Effector memory CD4-positive, alpha-beta T cell (primary cell): ENCODE measurements at places on chromosomes 5 and 9.

DNA sequence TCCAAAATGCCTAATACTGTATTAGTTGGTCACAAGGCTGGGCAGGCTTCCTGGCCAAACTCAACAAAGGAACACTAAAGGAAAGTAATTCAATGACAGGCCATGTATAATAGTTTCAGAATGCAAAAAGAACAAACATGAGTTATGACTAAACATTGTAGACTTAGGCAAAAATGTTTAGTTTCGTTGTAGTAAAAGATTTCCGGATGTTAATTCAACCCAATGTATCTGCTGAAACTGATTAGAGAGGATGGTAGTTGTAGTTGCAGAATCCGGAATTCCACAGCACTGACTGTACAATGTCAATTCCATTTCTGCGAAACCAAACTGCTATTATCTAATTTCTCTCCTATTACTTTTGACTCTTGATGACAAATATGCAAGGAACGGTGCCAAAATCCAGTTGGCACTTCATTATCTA is 117.9 kb upstream of the FST start:
- DNase-seq = no peak

DNA sequence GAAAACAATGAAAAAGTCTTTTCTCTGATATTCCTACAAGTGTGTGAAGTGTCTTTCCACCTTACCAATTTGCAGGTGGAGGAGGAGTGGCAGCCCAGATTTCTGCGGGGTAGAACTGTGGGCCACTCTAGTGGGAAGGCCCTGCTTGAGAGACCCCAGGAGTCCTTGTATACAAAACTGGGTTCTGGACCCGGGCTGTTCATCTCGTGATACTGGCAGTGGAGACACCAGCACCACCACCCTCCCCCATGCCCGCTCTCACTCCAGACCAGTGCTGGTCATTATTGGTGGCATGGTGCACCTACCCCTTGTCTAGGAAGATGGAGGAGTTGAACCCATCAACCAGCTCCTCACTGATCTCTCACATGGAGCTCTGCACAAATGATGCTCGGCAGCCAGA is 16.2 kb upstream of the TDRD7 start:
- DNase-seq = no peak

DNA sequence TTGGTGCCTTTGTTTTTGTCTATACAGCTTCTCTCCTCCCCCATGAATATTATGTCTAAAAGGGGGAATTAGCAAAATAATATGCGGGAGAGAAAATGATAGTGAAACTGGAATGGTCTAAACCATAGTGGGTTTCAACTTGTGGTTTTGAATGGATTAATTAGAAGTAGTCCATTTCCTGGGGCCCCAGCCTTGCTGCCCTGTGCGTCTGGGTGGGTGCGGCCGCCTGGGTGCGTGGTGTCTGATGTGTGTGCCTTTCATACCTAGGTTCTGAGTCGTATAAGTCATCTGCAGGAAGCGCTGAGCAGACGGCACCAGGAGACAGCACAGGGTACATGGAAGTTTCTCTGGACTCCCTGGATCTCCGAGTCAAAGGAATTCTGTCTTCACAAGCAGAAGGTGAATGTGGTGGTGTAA is 120.0 kb upstream of the CACNA1B start:
- no peak for DNase-seq

- DNase-seq = peak; percentile 72
Observed at GRCh38 chr9:89422151-89422975, 75.5 kb downstream of the SEMA4D start.

- no peak for DNase-seq
Observed at GRCh38 chr9:77507212-77507961, 140.7 kb downstream of the GNA14 start.

GRCh38 chr9:86983249-86983619 is 35.9 kb upstream of the GAS1 start:
- no peak for DNase-seq

DNA sequence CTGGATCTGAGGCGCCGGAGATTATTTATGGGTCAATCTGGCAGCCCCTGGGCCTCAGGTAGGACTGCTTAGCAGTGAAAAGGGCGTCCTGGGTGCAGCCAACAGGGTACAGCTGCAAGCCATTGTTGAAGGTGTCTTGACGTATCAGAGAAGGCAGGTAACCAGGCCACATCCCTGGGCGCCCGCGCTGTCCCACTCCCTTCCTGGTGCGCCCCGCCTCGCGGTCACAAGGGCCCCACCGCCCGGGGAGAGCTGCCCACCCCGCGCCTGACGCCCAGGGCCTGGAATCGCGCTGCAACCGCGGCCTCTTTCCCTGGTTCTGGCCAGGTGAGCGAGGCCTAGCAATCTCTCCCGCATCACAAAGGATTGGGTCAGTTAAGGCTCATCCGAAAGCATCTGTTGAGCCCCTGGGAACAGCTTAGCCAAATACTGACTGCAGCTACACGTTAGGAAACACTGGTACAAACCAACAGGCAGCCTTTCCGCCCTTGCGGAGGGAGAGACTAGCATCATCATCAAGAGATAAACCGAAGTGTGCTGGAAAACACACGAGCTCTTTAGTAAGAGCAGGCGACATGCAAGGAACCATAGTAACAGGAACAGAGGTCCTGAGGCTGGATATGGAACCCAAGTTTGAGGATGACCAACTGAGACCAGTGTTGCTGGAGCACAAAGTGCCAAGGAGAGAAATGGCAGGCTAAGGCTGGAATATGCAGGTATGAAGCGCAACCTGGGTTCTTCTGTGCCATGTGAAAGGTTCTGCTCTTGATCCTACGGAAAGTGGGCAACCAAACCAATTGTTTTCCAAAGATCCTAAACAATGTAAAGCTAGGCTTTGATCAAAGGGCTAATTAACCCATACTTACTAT is 3.6 kb downstream of the RPS23 start:
- DNase-seq = no peak

- no peak for DNase-seq
Observed at GRCh38 chr5:43134019-43134418, 13.3 kb downstream of the ZNF131 start.

- DNase-seq = no peak
Observed at GRCh38 chr9:119789987-119790386, 420.8 kb upstream of the BRINP1 start.

GRCh38 chr5:56123531-56124243 is 109.4 kb downstream of the ANKRD55 start:
- DNase-seq = no peak

DNA sequence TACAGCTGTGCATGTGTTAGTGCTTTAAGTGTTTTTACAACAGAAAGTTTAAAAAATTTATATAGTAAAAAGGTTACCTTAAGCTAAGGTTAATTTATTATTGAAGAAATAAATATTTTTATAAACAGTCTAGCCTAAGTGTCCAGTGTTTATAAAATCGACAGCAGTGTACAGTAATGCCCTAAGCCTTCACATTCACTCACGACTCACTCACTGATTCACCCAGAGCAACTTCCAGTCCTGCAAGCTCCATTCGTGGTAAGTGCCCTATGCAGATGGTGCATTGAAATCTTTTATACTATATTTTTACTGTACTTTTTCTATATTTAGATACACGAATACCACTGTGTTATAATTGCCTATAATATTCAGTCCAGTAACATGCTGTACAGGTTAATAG is 159.1 kb downstream of the ROR2 start:
- DNase-seq = no peak
